ENCODE measurements at places on chromosomes 11 and 22.

DNA sequence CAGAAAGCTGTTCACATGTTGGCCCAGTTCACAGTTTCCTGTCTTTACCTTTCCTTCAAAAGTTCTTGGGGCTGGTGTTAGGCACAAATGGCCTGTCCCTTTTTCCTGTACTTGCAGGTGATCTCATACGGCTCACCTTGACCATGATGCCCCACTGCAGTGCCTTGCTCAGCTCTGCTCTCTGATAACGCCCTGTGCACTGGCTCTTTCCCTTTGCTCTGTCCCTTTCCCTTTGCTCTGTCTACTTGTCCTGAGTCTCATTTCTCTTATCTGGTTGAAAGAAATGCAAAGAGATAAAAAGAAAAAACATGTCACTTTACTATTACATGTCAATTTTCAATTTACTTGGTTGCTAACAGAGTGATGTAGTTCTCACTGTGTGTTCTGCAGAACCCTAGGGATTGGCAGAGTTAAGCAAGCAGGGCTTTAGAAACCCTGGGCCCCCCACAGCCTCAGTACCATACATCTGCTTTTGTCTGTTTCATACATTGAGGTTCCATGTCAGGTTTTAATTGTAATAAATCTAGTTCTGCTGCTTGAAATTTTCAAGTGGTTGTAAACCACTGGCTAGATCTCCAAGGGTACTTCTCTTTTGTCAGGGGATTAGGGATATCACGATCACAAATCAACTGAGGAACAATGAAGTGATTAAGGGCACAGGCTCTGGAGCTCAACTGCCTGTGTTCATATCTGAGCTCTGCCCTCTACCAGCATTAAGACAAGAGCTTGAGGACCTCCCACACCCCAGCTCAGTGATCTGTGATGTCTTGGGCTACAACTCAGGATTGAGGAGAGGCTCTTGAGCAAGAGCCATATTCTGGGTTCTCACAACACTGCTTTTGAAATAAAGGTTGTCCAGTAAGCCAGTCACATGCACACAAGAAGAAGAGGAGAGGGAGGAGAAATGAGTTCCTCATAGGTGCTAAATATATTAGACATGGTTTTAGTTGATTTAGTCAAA is 16.3 kb upstream of the SORL1 start:
- DNase-seq: no peak

DNA sequence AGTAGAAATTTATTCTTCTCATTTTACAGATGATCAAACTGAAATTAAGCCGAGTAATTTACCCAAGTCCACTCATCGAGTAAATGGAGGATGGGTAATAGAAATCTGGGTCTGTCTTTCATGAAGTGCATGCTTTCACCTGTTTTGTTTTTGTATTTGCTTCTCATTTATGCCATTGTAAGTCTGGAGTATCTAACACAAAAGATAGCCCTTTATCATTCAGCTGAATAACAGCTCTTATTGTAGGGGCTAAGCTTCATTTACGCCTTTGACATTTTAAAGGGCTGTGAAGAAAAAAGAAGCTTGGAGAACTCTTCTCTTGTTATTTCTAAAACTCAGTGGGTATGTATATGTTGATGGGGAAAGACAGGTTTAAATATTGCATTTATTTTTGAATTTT is 1196.2 kb upstream of the TENM4 start:
- no peak for DNase-seq

DNA sequence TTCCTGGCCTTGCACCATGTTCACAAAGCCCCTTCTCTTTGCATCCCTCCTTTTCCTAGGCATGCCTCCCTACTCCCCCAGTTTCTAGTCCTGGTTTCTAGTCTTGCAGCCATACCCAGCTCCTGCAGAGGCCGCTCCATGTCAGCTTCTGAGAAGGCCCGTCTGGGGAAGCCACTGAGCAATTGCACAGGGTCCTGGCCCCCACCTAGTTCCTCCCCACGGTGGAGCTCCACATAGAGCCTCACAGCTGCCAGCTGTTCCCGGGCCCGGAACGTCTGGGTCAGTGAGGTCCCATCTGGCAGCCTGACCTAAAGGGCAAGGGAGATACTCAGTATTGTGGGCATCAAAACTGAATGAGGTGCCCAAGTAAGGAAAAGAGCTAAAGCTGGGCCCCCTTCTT is 2.2 kb downstream of the UBXN1 start:
- DNase-seq: no peak

DNA sequence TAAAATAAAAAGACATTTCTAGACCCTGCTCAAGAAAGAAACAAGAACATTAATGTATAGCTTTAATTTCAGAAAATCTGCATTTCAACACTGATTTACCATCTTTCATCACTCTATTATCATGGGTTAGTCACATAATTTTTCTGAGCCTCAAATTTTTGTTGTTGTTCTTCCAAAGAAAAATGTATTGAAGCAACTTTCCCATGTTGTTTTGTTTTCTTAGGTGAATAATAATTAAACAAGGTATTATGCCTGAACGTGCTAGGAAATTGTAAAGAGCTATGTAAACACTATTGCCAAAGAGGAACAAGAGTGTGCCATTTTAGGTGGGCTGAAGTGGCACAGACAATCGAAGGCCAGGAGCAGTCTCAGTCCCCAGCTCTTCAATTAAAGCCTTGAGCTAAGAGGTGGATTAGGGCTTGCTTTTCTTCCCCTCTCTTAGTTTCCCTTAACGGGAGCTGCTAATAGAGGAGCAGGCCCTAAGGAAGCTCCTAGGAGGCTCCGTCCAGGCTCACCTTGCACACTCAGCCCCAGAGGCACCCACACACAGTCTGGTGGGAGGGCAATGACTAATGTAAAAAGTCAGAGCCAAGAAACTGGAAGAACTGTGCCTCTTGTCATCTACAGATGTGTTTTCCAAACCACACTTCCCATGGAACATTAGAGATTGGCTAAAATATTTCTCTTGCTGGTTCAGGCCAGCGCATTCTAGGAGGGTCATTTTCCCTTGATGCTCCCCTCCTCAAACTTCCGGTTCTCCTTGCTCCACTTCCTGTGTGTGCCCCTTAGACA is 8.8 kb upstream of the UBASH3B start:
- DNase-seq: no peak

GRCh38 chr22:47086596-47087248 is 324.3 kb downstream of the TBC1D22A start:
- no peak for DNase-seq

- no peak for DNase-seq
Observed at GRCh38 chr11:117528097-117528721, 200.6 kb downstream of the CEP164 start.

DNA sequence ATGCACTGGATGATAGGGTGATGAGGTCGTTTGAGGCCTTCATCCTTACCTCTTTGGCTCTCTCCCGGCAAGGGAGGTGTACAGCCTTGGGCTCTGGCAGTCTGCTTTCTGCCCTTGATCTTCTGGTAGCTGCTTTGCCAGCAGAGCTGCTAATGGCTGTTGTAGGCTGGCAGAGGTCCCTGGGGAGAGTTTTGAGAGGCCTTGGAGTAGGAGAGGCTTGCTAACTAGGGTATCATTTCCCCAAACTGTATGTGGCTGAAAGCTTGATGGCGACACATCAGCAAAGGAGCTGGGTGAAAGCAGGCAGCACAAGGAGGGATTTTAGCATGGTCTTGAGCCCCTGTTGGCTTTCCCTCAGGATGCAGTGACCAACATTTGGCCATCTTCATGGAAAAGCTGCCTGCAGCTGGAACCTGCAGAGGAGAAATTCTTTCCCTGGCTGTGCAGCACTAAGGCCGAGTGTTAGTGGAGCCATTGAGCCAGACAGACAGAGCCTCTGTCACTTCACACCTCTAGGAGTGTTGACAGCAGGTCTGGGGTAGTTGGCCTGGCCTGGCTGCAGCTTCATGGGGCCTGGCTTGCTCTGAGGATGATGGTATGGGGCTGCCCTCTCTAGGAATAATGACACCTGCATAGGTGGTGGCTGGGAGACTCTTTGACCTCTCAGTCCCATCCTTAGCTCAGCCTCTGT is 3.5 kb upstream of the AMPD3 start:
- DNase-seq: no peak

DNA sequence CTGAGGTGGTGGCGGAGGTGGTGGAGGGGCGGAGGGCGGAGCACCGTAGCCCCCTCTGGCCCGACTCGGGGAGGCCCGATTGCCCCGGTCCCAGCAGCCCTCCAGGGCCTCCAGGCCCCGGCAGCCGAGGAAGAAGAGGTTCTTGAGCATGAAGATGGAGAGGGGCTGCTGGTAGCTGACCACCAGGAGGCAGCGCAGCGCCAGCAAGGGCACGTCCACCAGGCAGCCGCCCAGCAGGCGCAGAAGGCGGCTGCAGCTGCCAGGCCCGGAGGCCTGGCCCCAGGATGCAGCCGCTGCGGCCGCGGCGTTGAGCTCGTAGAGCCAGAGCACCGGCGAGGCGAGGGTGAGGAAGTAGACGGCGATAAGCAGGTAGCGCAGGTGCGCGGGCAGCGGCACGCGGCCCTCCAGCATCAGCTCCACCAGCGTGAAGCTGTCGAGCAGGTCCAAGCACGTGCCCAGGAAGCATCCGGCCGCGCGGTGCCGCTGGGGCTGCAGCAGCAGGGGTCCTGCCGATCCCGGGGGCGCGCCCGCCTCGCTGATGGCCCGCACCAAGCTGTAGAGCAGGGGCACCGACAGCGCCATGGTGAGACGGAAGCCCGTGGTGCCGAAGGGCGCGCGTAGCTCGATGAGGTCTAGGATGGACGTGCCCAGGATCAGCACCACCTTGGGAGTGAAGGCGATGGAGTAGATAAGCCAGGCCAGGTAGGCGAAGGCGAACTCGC is 1.5 kb downstream of the TMEM121B start:
- no peak for DNase-seq

GRCh38 chr11:113928311-113928710 is 23.7 kb downstream of the HTR3B start:
- no peak for DNase-seq

- DNase-seq: no peak
Observed at GRCh38 chr11:70680781-70681281, 282.5 kb downstream of the CTTN start.

GRCh38 chr11:128195057-128195751 is 392.2 kb downstream of the ETS1 start:
- no peak for DNase-seq

- DNase-seq: no peak
Observed at GRCh38 chr11:124605719-124606118, 5.5 kb upstream of the PANX3 start.

DNA sequence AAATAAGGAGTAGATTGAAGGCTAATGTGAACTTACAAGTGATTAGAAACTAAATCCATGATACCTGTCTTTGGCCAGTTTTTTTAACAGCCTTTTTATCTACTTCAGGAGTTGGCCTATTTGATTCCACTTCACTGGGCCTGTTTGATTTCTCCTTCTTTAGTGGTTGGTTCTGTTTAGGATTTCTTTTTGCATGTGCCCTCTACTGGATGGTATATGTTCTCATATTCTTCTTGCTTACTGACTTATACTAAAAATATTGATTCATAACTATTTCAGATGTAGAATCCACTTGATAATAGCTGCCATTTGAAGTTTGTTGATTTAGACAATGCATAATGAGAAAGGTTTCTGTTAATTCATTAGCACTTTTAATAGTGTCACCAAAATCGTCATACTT is 53.9 kb downstream of the USP47 start:
- DNase-seq: no peak

DNA sequence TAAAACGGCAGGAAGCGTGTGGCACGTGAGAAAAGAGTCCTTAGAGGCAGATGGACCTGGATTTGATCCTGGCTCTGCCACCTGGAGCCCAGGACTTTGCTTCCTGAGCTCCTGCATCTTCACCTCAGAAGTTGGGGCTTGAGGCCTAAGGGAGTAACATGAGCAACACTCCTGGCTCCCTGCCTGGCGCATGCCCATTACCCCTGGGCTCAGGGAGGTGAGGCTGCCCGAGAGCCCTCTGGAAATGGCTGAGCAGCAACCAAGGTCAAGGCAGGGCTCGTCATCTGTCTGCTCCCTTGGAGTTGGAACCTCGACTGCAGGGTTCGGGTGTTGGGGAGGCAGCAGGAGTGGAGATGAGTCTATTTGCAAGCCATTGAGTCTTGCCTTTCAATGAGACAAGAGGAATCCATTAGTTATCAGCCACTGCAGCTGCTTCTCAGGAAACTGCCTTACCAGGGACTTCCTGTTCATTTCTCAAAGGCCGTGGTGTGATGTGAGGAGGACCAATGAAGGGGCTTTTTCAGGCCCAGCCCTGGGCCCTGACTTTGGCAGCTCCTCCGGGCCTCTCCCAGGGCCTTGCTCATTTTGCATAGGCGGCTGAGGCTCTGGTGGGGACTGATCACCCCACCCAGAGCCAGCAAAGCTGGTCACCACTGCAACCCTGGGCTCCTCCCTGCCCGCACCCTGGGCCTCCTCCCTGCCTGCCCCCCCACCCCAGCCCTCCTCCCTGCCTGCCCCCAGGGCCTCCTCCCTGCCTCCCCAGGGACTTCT is 6.4 kb downstream of the FADS2 start:
- no peak for DNase-seq

DNA sequence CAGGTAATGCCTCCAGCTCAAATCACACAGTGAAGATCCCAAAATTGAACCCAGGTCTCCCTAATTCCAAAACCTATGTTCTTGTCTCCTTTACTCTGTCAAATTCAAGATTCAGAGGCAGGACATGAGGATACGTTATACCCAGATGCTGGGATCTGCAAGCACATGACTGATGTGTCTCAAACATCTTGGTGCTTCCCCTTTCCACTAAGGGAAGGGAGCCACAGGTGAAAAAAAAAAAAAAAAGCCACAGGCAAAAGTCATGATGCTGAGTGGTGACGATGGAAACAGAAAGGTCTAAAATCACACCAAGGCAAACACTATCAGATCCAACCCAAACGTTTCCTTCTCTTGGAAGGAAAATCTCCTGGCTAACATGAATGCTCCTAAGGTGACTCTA is 24.0 kb downstream of the ABTB2 start:
- no peak for DNase-seq

DNA sequence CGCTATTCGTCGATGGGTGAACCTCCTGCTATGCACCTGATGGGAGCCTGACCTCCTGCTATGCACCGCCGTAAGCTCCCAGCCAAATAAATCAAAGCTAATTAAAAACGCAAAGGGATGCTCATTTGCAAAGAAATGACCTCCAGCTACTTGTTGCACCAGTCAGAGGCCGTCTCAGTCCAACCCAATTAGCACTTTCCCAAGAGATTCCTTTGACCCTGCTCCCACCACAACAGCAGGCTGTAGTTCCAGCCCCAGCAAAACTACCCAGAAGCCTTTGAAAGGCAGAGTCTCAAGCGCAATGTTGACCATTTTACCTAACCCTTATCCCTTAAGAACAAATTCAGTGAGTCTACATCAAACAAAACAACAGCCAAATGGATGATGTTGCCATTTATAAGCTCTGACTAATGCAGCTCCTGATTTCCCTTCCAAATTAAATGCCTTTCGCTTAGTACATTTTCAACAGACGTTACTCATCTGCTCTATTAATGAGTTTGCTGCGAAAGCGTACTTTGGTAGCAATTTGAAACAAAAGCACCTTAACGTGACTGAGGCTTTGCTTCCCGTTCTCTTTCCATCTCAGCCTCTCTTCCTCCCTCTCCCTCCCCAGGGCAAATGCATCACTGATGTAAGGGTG is 17.2 kb upstream of the BSX start:
- no peak for DNase-seq

DNA sequence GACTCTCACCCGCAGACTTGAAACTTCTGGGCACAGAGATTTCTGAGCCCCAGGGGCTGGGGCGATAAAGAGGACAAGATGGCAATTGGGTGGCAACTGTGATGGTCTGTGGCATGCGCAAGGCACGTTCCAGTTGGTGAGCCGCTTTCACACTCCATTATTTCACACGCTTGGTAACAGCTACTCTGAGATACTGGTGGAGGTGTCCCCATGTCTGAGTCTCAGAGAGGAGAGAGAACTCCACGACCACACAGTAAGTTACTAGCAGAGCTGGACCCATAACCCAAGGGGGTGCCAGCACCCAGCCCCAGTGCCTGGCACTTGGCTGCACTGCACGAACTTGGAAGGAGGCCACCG is 6.0 kb upstream of the KCNJ4 start:
- no peak for DNase-seq

- DNase-seq: no peak
Observed at GRCh38 chr22:46074771-46075551, 75.4 kb upstream of the PPARA start.

Data from cortex of kidney (tissue), 1 donor.